ENCODE measurements at places on chromosomes 13 and 19. TPM values are rescaled to one million over a fixed set of nuclear protein-coding genes. Genes with fewer than 3 reads are reported as not detected.

GRCh38 chr19:10640361-10640760, 13.8 kb upstream of the ILF3 start:
- no peaks in the 10 kb centered on the region for H3K4me1 ChIP-seq
- DNase-seq, result no peak
- peaks cover 42% of the 10 kb centered on the region for H3K36me3 ChIP-seq
- H3K27ac ChIP-seq, result no peak overlapping the region

GRCh38 chr13:92362717-92363116, 863.9 kb upstream of the GPC6 start:
- H3K27ac ChIP-seq, result no peak overlapping the region
- no peak for DNase-seq
- H3K36me3 ChIP-seq, result no peaks in the 10 kb centered on the region
- no peaks in the 10 kb centered on the region for H3K27me3 ChIP-seq
- H3K4me1 ChIP-seq, result no peaks in the 10 kb centered on the region
- H3K4me3 ChIP-seq, result no peak overlapping the region

- no peaks in the 10 kb centered on the region for H3K27me3 ChIP-seq
- DNase-seq, result no peak
- H3K4me1 ChIP-seq, result no peaks in the 10 kb centered on the region
- no peaks in the 10 kb centered on the region for H3K36me3 ChIP-seq
- H3K4me3 ChIP-seq, result no peak overlapping the region
- no peak overlapping the region for H3K27ac ChIP-seq
Observed at GRCh38 chr13:111610081-111610480, 289.6 kb downstream of the TEX29 start.

GRCh38 chr13:90447034-90447733, 900.3 kb upstream of the MIR17HG start:
- H3K4me1 ChIP-seq, result peaks cover 24% of the 10 kb centered on the region
- DNase-seq, result no peak
- H3K27me3 ChIP-seq, result no peaks in the 10 kb centered on the region

GRCh38 chr13:33204130-33204927, 81.2 kb downstream of the STARD13 start:
- peak overlapping the region; percentile 98 for H3K27ac ChIP-seq
- DNase-seq, result no peak
- peak overlapping the region; percentile 66 for H3K4me3 ChIP-seq
- peaks cover 62% of the 10 kb centered on the region for H3K4me1 ChIP-seq
- no peaks in the 10 kb centered on the region for H3K27me3 ChIP-seq
- H3K36me3 ChIP-seq, result peaks cover 23% of the 10 kb centered on the region

- DNase-seq, result peak; percentile 39
- no peak overlapping the region for H3K27ac ChIP-seq
- no peaks in the 10 kb centered on the region for H3K36me3 ChIP-seq
- no peak overlapping the region for H3K4me3 ChIP-seq
Observed at GRCh38 chr19:29411113-29411581, 114.6 kb upstream of the VSTM2B start.

- no peak within 1 kb of the TSS for H3K27ac ChIP-seq
- DNase-seq, result no peak
- no peak within 1 kb of the TSS for H3K4me3 ChIP-seq
- H3K36me3 ChIP-seq, result no peaks in the 10 kb centered on the region
Observed at GRCh38 chr19:47821460-47822020, at the start of gene CRX. TSS of gene CRX (plus strand) at chr19:47821937. CDS start at chr19:47834444, 12,507 bp downstream.

DNA sequence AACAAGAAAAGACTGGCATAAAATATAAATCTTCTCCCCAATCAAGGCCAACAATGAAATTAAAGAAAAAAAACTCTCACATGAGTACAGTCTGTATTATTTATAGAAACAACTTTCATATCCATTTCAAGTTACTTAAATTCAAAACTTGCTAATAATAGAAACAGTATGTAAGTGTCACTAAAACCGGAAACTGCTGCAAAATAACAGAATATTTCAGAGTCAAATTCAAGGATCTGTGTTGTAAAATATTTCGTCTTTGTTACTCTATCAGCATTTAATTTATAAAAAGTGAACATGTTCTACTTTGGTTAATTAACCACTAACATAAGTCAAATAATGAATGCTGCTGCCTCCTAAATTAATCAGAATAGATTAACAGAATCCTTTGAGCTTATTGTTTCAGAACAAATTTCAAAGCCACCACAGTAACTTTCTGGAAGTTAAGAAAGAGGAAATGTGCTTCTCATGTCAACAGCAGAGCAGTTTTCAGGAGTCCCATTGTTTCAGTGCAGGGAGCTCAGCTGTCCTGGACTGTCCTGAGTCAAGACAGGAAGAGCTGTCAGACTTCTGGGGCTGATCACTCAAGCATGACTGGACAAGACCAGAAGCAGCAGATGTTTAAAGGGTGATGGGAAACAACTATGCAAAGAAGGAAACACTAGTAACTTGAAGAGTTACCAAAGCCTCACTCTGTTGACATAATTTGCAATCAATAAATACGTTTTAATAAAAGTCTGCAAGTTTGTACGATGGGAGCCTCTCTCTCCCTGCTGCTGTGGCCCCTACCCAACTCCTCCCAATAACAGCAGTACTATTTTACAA, 76.9 kb downstream of the FOXO1 start:
- H3K36me3 ChIP-seq, result no peaks in the 10 kb centered on the region
- peak; percentile 60 for DNase-seq
- no peak overlapping the region for H3K27ac ChIP-seq
- H3K4me3 ChIP-seq, result no peak overlapping the region

- no peaks in the 10 kb centered on the region for H3K36me3 ChIP-seq
- DNase-seq, result no peak
- H3K4me3 ChIP-seq, result no peak overlapping the region
- no peaks in the 10 kb centered on the region for H3K27me3 ChIP-seq
- H3K27ac ChIP-seq, result no peak overlapping the region
- H3K4me1 ChIP-seq, result no peaks in the 10 kb centered on the region
Observed at GRCh38 chr13:40342461-40342860, 324.0 kb downstream of the FOXO1 start.

- peaks cover 20% of the 10 kb centered on the region for H3K36me3 ChIP-seq
- H3K27me3 ChIP-seq, result no peaks in the 10 kb centered on the region
- no peaks in the 10 kb centered on the region for H3K4me1 ChIP-seq
- DNase-seq, result peak; percentile 84
- H3K27ac ChIP-seq, result no peak overlapping the region
Observed at GRCh38 chr19:307793-308420, 16.7 kb upstream of the PLPP2 start.

DNA sequence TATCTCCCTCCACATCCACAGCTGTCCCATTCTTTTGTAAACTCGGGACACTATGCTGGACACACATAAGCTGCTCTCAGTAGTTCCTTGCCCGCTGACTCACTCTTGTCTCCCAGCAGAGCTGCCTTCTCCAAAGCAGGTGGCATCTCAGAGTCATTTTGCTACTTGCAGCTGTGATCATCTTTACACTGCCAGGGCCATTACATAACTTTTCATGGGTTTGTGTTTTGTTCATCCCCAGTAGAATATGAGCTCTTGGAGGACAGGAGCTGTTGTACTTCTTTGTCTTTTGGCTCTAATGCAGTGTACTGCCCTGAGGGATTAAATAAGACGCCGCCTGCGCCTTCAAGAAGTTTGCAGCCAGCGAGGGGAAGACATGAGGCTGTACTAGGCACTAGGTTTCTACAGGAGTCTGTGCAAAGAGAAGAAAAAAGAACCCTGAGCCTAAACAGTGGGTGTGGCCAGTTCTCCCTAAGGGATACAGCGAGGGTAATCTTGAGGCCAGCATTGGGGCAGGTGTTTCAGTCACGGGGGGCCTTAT, 40.8 kb upstream of the GPR183 start:
- no peak overlapping the region for H3K4me3 ChIP-seq
- no peaks in the 10 kb centered on the region for H3K4me1 ChIP-seq
- H3K27ac ChIP-seq, result no peak overlapping the region
- DNase-seq, result no peak
- H3K36me3 ChIP-seq, result peaks cover 3% of the 10 kb centered on the region
- no peaks in the 10 kb centered on the region for H3K27me3 ChIP-seq

- H3K27ac ChIP-seq, result peak overlapping the region; percentile 55
- peak; percentile 32 for DNase-seq
- H3K4me1 ChIP-seq, result peaks cover 43% of the 10 kb centered on the region
- no peak overlapping the region for H3K4me3 ChIP-seq
Observed at GRCh38 chr13:29858667-29859066, 8.2 kb upstream of the UBL3 start.

DNA sequence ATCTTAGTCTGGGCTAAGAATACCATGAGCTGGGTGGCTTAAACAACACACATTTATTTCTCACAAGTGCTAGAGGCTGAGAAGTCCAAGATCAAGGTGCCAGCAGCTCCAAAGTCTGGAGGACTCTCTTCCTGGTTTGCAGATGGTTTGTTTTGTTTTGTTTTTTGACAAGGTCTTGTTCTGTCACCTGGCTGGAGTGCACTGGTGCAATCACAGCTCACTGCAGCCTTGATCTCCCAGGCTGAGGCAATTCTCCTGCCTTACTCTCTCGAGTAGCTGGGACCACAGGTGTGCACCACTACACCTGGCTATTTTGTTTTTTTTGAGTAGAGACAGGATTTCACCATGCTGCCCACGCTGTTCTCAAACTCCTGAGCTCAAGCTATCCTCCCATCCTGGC, 15.5 kb downstream of the APLP1 start:
- DNase-seq, result no peak
- H3K27ac ChIP-seq, result no peak overlapping the region
- H3K4me1 ChIP-seq, result peaks cover 3% of the 10 kb centered on the region
- H3K4me3 ChIP-seq, result no peak overlapping the region

DNA sequence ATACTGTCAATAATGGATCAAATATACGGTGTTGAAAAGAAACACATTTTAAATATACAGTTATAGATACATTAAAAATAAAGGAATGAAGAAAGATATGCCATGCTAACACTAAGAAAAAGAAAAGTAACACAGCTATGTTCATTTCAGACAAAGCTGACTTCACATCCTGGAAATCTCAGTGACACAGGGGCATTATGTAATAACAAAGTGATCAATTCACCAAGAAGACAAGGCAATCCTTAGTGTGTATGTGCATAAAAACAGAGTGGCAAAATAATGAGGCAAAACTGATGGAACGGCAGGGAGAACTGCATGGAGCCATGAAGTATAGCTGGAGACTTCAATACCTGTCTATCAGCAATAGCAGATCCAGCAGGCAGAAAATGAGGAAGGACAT, 13.1 kb downstream of the ZNF14 start:
- no peaks in the 10 kb centered on the region for H3K4me1 ChIP-seq
- H3K27me3 ChIP-seq, result no peaks in the 10 kb centered on the region
- H3K4me3 ChIP-seq, result no peak overlapping the region
- DNase-seq, result no peak

GRCh38 chr13:62035981-62036380, 620.3 kb upstream of the PCDH20 start:
- H3K4me3 ChIP-seq, result no peak overlapping the region
- no peak overlapping the region for H3K27ac ChIP-seq
- H3K27me3 ChIP-seq, result no peaks in the 10 kb centered on the region
- H3K36me3 ChIP-seq, result no peaks in the 10 kb centered on the region
- DNase-seq, result no peak
- no peaks in the 10 kb centered on the region for H3K4me1 ChIP-seq

DNA sequence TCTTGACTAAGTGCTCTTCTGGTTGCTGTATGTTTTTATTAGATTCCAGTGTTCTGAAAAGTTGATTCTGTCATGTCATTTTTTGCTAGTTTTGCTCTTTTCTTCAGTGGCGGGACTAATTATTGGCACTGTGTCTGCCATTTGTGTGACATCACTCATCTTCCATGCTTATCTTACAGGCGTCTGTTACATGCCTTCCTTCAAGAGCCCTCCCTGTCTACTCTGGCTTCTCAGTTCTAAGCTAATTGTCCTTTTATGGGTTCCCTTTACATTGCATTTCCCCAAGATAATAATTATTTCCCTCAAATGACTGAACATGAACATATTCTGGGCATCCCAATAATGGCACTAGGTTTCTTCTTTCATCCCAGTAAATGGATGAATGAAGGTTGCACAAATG, 459.1 kb downstream of the DCT start:
- H3K27me3 ChIP-seq, result no peaks in the 10 kb centered on the region
- H3K4me1 ChIP-seq, result peaks cover 9% of the 10 kb centered on the region
- no peak for DNase-seq
- H3K36me3 ChIP-seq, result no peaks in the 10 kb centered on the region
- no peak overlapping the region for H3K4me3 ChIP-seq
- no peak overlapping the region for H3K27ac ChIP-seq

GRCh38 chr13:96193728-96194310, 103.9 kb downstream of the HS6ST3 start:
- no peak overlapping the region for H3K4me3 ChIP-seq
- no peak for DNase-seq
- no peaks in the 10 kb centered on the region for H3K27me3 ChIP-seq
- no peak overlapping the region for H3K27ac ChIP-seq
- H3K36me3 ChIP-seq, result no peaks in the 10 kb centered on the region

DNA sequence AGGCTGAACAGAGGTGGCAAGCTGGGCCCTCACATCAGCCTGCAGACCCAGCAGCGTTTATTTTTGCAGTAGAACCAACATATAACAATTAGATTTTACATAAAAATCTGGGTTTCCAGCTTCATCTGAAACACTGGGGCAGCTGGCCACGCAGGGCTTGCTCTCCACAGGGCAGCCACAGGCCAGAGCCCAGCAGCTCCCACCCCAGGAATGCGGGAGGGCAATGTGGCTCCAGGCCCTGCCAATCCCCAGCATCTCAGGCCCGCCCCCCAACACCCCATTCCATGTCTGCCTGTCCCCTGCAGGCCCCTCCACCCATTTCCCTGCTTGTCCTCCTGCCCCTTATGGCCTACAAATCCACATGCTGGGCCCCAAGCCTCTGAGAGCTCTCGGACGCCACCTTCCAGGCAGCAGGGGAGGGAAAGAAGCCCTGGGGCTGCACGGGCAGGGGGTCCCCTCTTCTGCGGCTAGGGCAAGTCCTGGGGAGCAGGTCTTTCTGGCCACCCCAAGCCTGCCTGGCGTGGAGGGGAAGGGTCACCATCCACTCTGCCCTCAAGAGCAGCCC, 15.0 kb upstream of the VSTM2B start:
- H3K27me3 ChIP-seq, result no peaks in the 10 kb centered on the region
- no peaks in the 10 kb centered on the region for H3K4me1 ChIP-seq
- H3K4me3 ChIP-seq, result no peak overlapping the region
- H3K27ac ChIP-seq, result no peak overlapping the region
- peak; percentile 58 for DNase-seq

GRCh38 chr13:109783447-109783814, 3.0 kb downstream of the IRS2 start:
- peak; percentile 85 for DNase-seq
- H3K4me3 ChIP-seq, result no peak overlapping the region
- peaks cover 17% of the 10 kb centered on the region for H3K27me3 ChIP-seq
- H3K4me1 ChIP-seq, result no peaks in the 10 kb centered on the region

MCEMP1 gene
- not detected for total RNA-seq

OR7C1 gene
- not detected for total RNA-seq

IGFL1 gene
- total RNA-seq, result not detected

ELAVL3 gene
- not detected for total RNA-seq

CCNA1 gene
- total RNA-seq, result not detected

RGCC gene
- total RNA-seq, result 2.2 TPM
